Stimulated activated CD8-positive, alpha-beta memory T cell treated with anti-CD3 and anti-CD28 coated beads, Interleukin-12 subunit alpha, Interleukin-12 subunit beta, amount 100 ng/mL, for 1 hour (primary cell): ENCODE measurements at places on chromosomes 3 and 15.

DNA sequence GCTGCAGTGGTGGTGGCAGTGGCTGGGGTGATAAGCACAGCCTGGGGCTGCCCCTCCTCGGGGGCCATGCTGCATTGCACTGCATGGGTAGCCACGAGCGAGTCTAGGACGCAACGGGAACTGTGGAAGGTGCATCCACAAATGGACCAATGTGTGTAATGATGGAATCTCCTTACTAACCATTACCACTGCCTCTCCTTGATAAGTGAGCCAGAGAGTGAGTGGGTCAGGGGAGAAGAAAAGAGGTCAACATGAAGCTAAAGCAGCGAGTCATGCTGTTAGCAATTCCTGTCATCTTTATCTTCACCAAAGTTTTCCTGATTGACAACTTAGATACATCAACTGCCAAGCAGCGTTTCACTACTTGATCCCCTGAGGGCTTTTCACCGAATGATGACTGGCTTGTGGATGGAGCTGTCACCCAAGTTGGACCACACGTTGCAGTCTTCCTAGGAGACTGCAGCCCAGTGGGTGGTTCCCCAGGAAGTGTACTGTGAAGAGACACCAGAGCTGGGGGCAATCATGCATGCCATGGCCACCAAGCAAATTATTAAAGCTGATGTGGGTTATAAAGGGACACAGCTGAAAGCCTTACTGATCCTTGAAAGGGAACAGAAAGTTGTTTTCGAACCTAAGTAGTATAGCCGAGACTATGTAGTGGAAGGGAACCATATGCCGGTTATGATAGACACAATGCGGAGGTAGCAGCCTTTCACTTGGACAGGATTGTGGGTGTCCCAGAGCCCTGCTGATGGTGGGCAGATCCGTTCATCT lies 20.6 kb downstream of the SAMD7 start:
- DNase-seq = no peak

DNA sequence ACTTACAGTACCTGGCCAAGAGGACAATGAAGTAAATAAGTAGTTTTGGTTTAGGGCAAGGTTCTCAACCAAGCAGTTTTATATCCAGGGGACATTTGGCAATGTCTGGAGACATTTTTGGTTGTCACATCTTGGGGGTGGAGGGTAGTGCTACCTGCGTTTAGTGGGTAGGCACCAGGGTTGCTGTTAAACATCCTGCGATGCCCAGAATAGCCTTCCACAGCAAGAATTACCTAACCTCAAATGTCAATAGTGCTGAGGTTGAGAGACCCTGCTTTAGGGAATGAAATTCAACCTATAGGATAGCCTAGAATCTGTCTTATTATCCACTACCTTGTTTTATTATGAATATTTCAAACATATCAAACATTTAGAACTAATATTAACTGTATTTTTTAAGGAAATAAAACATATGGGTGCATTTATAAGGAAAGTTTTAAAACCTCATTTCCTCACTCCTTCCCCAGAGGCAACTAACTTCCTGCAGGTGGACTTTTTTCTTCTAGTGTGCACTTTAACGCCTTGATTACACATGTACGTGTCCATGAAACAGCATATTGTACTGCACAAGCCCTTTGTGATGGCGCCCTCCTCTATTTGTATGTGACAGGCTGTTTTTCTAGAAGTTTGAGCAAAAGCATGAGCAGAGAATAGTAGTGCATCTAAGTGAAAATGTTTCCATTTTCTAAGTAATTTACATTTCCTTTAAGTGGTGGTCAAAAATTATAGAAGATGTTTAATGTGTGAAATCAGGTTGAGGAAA lies 57.1 kb downstream of the TRAK1 start:
- DNase-seq = no peak

- no peak for DNase-seq
Measured at GRCh38 chr15:94066046-94066445, 165.3 kb upstream of the MCTP2 start.

GRCh38 chr3:110955301-110955880 lies 116.2 kb upstream of the NECTIN3 start:
- no peak for DNase-seq

DNA sequence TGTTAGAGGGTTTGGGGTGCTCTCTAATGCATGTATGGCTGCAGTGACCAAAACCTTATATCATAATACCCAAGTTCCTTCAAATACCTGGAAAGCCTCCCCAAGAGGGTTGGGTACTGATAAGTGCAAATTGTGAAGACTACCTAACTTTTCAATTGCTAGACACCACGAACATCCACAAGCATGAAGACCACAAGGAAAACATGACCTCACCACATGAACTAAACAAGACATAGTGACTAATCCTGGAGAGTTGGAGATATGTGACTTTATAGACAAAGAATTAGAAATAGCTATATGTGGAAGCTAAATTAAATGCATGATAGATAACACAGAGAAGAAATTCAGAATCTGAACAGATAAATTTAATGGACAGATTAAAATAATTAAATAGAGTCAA lies 23.9 kb upstream of the AADACL2 start:
- no peak for DNase-seq

- no peak for DNase-seq
Measured at GRCh38 chr3:64575211-64575844, 112.5 kb downstream of the ADAMTS9 start.

GRCh38 chr3:151166161-151166560 lies 36.9 kb downstream of the GPR171 start:
- DNase-seq = no peak

DNA sequence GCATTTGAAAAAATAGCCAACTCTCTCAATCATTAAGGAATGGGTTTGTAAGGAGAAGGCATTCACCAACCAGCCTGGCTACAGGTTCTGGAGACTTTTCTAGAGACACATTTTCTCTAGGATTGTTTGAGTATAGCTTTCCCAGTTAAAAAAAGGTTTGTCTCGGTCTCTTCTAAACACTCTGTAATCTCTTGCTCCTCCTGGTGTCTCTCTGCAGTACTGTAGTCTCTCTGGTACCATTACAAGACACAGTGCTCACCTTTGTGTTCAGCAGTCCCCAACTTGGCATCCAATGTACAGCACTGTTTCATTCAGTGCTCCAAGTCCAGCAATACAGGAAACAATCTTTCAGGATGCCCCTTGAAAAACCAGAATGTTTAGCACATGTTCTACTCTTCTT lies 534.4 kb downstream of the ZNF385D start:
- DNase-seq = no peak

DNA sequence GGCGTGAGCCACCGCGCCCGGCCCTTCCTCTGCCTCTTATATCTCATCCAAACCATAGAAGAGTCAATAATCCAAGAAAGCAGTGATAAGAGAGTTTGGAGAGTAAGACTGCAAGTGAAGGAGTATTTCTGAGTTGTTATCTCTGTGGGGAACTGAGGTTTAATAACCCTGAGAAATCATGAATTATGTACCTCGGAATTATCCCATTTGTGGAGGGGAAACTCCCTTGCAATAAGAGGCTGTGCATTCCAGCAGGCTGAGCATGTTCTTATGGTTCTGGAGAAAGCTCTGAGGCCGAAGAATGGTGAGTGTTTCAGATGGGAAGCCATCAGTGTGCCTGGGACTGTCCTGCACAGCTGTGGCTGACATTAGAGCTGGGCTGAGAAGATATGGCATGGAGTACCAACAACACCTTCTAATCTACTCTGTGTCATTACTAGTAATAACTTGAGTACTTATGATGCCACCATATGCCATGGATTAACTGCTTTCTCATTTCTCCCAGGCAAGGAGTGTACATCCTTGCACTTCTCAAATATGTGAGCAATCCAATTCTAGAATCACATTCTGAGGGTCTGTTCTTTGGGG lies 31.4 kb upstream of the NOX5 start:
- no peak for DNase-seq

GRCh38 chr3:21718161-21718765 lies 32.7 kb downstream of the ZNF385D start:
- no peak for DNase-seq

DNA sequence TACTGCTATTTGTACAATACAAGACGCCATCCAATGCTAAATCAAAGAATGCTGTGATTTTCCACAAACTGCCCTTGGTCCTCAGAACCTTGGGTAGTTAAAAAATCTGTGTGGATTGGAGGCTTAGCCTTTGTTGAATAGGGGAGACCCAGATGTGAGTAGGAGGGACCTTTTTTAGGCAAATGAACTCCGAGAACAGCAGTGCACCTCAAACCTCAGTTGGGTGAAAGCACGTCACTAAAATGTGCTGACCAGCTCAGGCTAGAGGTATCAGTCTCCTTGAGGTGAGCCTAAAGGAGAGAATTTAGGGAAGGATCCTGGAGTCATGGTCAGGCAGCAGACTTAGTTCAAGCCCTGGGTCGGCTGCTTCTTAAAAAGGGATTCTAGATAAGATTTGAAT lies 200.7 kb downstream of the SOX2 start:
- no peak for DNase-seq

- no peak for DNase-seq
Measured at GRCh38 chr3:1611824-1612223, 486.8 kb upstream of the CNTN4 start.

GRCh38 chr3:189862385-189862998 lies 231.3 kb downstream of the TP63 start:
- DNase-seq = no peak

DNA sequence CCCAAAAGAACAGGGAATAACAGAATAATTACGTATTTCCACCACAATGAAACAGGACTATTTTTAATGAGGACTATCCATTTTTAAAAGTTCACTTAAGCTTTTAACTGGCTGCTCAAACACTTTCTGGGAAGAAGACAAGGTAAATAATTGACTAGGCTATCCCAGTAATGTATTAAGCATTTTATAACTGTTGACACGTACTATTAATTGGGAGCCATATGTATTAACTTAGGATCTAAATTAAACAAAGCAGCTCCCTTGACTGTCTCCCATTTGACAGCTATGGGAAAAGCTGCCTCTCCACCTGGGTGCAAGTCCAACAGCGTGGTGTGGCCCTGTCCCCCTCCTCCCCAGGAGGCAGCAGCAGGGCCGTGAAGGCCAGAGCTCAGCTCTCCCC lies 36.1 kb downstream of the MYO5C start:
- no peak for DNase-seq

DNA sequence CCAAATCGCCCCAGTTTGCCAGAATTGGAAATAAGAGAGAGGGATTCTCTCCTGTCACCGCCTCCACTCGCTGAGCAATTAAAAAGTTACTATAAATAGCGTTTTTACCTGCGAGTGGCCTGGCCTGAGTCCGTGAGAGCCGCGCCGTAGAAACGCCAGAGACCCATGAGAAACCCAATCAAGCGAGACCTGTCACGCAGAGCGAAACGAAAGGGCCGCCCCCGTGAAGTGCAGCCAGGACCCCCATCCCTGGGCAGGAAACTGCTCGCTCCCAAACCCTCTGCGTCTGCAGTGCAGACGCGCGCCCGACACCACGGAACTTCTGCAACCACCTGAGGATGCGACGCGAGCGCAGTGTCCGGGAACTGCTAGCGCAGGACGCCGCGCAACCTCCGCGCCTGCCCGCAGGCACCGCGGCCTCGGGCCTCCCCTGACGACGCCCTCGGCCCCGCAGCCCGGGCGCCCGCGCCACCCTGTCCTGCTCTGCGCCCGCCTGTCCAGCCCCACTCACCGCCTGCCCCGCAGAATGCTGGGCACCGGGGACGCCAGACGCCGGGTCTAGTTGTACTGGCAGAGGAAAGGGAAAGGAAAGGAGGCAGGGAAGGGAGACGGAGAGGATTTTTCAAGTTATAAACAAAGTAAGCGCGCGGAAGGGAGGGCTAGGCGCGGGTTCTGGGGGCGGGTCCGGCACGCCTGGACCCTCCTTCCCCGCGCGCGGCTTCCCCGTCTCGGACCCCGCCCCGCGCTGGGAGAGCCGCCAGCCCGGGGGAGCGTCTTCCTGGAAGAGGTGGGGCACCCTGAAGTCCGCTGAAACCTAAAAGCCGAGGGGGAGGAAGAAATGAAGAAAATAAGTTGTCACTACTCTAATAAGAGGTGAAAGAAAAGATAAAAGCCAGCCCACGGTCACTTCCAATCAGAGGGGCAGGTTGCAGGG lies at the start of gene PLSCR4:
Gene PLSCR4, minus strand, starts transcription at position 657 of the 934 bp plus-strand sequence. CDS start 29,034 bp downstream, outside the sequence.
- no peak for DNase-seq

DNA sequence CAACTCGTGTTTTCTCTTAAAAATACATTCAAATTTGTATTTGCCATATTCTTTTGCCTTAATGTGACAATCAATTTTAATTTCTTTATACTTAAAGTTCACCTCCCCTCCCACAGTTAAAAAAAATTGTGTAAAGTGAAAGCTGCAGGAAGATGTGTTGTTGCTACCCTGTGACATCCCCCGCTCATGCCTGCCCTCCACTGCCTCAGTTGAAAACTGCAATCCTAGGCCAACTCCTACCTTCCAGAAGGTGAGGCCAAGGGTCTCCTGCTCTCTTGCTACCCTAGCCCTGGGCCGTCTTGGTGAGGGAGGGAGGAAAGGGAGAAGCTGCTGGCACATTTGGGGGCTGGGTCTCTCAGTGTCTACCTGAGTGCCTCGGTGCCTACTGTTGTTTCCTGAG lies 57.0 kb upstream of the CMTM7 start:
- DNase-seq = no peak

DNA sequence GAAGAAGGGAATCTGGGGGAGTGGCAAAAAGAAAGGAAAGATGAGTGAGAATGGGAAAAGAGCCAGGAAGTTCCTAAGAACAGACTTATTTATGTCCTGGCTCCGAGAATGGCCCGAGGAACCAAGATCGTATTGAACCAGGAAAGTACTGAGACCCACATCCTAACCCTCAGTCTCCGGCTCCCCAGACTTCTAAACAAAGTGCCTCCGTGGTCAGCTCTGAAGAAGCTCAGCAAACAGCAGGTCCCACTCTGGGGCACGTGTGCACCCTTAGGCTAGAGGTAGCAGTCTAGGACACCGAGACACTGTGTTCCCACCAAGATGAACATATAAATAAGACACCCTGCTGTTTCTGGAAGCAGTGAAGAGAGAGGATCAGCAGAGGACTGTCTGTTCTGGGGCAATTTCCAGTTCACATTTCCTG lies 307.4 kb downstream of the NTRK3 start:
- no peak for DNase-seq

- no peak for DNase-seq
Measured at GRCh38 chr3:89955156-89955555, 847.7 kb downstream of the EPHA3 start.

DNA sequence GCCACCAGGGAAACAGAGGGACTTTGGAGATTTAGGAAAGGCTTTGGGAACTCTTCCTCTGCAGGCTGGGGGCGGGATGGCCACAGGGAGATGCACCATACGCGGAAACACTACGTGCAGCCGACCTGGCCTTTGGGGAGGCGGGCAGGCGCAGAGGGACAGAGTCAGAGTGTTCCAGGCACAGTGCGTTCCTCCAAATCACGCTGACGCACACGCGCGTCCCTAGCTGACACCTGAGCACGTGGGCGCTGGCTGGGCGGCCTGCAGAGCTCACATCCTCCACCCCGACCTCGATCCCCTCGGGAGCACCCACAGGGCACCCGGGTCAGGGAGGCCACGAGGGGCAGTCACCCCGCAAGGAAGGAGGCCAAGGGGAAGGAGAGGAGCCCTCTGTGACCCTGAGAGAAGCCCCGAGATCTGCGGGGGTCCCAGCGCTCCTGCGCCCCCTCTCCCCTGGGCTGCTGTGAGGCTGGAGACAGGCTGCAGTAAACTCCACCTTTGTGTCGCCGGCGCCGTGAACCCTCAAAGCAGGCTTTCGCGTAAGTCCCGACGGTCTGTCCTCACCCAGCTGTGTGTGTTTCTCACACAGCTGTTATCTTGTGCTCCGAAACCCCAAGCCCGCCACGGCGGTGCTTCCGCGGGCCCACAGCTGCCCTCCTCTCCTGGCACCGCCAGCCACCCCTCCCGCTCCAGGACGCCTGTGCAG lies 196.3 kb downstream of the OCA2 start:
- no peak for DNase-seq

GRCh38 chr15:48609486-48609885 lies 36.0 kb downstream of the FBN1 start:
- no peak for DNase-seq

GRCh38 chr3:161372321-161373260 lies 1.3 kb upstream of the SPTSSB start:
- no peak for DNase-seq
